ENCODE measurements at places on chromosomes 2 and 18. TPM values are rescaled to one million over a fixed set of nuclear protein-coding genes. Genes with fewer than 3 reads are reported as not detected.

Gene LIMS2
- total RNA-seq = 50.2 TPM

Gene PHOSPHO2
- total RNA-seq = 8.3 TPM

Gene KCNK3
- total RNA-seq = 0.79 TPM

Gene CHRND
- not detected for total RNA-seq

Gene LYPD6B
- total RNA-seq = 1.7 TPM

Gene SKOR2
- total RNA-seq = not detected

Gene RAB6C
- not detected for total RNA-seq

Gene GLI2
- 4.0 TPM for total RNA-seq

Gene NEU2
- not detected for total RNA-seq

Gene PCARE
- total RNA-seq = not detected

Gene CRACDL
- total RNA-seq = 14.8 TPM

Gene PSMD1
- total RNA-seq = 81.3 TPM

Gene TMEM247
- not detected for total RNA-seq

Gene SULT1C2
- 0.98 TPM for total RNA-seq

Gene AQP12A
- total RNA-seq = 0.92 TPM

Gene BOK
- total RNA-seq = 14.2 TPM

Gene DSG1
- total RNA-seq = not detected

Gene IL37
- total RNA-seq = 0.64 TPM

Gene HES6
- 54.8 TPM for total RNA-seq

Gene FRZB
- total RNA-seq = 15.2 TPM

Gene ALPI
- 21.1 TPM for total RNA-seq

Gene USP14
- 39.3 TPM for total RNA-seq

Gene SPP2
- total RNA-seq = not detected

Gene KCTD1
- total RNA-seq = 15.6 TPM

Gene CD28
- total RNA-seq = 0.34 TPM

Gene TLX2
- not detected for total RNA-seq

Gene SEPTIN10
- 80.8 TPM for total RNA-seq

Gene SMAD2
- total RNA-seq = 118 TPM

Gene TTC32
- 9.8 TPM for total RNA-seq

Gene TACR1
- 0.34 TPM for total RNA-seq

All from left colon (tissue), 2 donors.